ENCODE measurements at places on chromosomes 16 and 17.
A peak's percentile ranks its signal among the peaks of the same experiment; 100 is the strongest.

DNA sequence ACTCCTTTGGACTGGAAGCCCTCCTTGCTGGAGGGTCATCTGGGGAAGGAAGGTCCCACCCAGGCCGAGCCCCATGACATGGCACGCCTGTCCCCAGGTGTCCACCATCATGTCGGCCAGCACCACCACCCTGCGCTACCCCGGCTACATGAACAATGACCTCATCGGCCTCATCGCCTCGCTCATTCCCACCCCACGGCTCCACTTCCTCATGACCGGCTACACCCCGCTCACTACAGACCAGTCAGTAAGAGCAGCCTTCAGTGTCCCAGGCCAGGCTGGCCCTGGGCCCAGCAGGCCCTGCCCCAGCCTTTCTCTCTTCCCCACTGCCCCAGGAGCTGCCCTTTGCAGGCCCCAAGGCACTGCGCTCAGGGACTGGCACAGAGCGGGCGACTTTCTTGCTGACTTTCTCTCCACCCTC is 6.5 kb downstream of the TUBG2 start:
- no peak for DNase-seq

DNA sequence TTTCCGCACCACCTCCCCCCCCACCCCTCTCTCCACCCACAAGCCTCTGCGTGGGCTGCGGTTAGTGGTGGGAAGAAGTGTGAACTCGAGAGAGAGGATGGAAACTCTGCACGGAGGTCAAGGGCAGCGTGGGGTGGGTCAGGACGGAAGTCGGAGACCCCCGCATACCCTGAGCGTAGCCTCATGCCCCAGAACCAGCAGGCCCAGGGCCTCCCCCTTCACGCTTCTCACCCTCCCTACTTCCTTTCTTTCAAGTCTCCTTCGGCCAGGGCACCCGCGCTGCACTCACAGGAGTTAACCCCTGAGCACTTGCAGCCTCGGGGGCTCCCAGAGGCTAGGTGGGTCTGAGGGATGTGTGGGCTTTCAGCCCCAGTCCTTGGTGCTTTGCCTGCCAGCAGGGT is 9.2 kb downstream of the TBKBP1 start:
- DNase-seq: no peak

DNA sequence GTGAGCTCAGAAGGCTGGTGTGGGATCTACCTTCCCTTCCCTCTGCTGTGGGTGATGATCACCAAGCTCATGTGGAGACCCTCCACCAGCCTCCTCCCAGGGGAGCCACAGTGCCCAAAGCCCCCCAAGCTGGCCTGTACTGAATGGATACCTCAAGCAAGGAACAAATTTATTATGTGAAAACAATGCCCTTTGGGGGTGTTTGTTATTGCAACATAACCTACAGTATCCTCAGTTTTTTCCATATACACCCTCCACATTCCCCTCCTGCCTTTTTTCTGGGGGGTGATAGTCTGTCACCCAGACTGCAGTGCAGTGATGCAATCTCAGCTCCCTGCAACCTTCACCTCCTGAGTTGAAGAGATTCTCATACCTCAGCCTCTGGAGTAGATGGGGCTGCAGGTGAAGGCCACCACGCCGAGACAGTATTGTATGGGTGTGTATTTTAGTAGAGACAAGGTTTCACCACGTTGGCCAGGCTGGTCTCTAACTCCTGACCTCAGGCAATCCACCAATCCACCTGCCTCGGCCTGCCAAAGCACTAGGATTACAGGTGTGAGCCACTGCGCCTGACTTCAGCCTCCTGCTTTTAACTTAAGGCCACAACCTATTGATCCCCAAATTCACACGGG is 215.9 kb downstream of the CPPED1 start:
- DNase-seq: no peak

GRCh38 chr16:27025581-27025980 is 41.1 kb upstream of the C16orf82 start:
- DNase-seq: no peak

GRCh38 chr17:2792366-2793169 is 3.7 kb upstream of the RAP1GAP2 start:
- no peak for DNase-seq

GRCh38 chr17:75512926-75513640 is 2.3 kb downstream of the CASKIN2 start:
- no peak for DNase-seq

DNA sequence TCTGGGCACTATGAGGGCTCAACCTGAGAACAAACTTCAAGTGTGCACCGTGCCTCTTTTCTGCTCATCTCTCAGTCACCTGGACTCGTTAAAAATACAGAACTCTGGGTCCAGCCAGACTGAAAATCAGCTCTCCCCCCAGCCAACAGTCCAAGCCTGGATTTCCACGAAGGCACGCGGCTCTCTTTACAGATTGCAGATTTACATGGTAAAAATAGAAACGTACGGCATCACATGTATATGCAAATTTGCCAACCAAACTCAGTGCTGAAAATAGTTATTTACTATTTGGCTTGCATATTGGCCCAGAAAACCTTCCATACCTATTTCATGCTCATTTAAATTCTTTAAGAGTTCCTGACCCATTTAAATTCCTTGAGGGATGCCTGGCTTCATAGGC is 315.8 kb downstream of the MAF start:
- no peak for DNase-seq

GRCh38 chr16:30092373-30093010 is 768 bp upstream of the TBX6 start:
- DNase-seq: peak; percentile 38

GRCh38 chr17:77854083-77854758 is 104.3 kb upstream of the TNRC6C start:
- no peak for DNase-seq

DNA sequence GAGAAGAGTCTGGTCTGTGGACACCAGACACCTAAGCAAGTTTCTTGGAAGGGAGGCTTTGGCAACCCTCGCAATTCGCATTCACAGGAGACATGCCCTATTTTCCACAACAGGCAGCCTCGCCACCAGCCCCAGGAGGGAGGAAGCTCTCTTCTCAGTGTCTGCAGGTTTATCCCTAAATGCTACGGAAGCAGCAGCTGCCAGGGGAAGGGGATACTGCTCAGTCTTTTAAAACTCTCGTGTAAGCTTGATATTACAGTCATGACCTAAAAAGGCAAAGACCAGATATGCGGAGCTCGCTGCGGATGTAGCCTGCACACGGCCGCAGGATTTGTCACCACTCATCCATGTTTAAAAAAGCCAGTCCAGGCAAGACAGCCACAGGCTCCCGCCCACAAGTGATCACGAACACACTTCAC is 159.2 kb upstream of the RPH3AL start:
- no peak for DNase-seq

GRCh38 chr17:80753685-80754345 is 209.2 kb downstream of the RPTOR start:
- no peak for DNase-seq

- no peak for DNase-seq
These were observed 99.2 kb downstream of the GOSR1 start for GRCh38 chr17:30576326-30576861.

DNA sequence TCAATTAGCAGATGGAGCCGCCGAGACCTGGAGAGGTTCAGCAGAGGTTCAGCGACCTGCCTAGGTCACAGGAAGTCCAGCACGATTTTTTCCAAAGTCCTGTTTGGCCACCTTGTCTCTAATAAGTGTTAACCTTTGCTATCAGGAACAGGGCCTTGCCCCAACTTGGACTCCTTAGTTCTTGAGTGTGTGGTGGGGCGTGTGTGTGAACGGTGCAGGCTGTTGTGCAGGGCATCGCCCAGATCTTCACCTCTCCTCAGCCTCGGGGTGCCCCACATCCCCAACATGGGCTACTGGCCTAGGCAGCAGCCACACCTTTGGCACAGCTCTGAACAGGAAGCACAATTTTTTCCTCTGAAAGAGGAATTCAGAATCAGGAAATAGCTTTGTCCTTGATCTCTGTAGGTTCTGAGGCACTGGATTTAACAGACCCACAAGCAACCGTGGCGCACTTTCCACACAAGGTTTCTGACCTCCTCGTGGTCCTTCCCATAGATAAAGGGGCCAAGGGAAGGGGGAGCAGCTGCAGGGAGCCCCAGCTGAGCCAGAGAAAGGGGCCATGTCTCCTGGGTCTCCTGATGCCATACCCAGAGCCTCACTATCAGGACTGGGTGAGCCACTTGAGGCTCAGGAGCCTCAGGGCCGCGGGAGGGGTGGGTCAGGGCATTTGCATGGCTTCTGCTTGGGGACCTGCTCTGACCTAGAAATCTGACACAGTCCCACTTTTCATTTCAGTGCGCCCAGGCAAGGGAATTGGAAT is 10.4 kb downstream of the MPRIP start:
- DNase-seq: no peak

DNA sequence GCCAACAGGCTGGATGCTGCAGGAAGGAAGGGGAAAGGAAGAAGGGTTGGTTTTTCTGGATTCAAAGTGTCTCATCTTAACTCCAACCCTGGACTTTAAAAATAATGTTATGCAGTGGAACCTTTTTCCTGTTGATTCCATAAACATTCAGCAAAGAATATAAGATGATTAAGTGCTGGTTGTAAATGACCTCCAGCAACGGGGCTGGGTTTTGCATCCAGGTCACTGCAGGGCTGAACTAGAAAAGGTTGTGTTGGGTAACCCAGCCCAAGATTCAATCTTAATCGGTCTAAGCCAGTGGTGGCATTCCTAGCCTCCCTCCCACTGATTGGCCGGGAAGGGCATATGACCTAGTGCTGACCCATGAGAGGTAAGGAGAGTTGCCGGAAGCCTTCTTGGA is 34.2 kb upstream of the PLCG2 start:
- DNase-seq: no peak

DNA sequence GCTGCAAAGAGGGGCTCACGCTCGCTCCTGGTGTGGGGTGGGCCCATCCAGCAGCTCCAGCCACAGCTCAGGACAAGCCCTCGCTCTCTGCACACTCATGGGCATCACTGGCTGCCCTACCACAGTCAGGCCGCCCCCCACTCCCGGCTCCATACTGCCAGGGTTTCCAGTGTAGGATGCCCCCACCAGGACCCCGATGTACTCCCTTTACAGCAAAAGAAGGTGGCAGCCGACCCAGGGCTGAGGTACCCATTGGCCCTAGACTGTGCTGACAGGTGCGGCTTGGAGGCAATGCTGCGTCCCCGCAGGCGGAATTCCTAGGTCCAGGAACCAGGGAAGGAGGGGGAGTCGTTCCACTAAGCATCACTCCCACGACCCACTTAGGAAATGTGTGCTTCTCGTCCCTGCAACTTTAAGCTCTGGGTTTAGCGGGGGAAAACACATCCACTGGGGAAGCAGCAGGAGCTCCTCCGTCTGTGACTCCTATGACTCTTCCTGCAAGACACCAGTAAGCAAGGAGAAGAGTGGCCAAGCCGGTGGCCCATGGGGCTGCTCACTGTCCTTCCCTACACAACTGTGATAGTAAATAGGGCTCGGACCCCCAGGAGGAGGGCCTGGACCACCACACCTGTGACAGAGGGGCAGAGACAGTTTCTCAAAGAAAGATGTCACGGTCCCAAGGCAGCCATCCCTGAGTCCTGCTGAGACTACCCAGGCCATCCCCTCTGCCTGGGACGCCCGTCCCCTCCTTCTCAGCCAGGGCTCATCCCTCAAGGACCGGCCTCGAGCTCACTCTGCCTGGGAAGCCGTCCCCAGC is 13.1 kb downstream of the CORO7 start:
- DNase-seq: no peak

- DNase-seq: no peak
These were observed 105.8 kb upstream of the DNAH9 start for GRCh38 chr17:11492511-11492910.

DNA sequence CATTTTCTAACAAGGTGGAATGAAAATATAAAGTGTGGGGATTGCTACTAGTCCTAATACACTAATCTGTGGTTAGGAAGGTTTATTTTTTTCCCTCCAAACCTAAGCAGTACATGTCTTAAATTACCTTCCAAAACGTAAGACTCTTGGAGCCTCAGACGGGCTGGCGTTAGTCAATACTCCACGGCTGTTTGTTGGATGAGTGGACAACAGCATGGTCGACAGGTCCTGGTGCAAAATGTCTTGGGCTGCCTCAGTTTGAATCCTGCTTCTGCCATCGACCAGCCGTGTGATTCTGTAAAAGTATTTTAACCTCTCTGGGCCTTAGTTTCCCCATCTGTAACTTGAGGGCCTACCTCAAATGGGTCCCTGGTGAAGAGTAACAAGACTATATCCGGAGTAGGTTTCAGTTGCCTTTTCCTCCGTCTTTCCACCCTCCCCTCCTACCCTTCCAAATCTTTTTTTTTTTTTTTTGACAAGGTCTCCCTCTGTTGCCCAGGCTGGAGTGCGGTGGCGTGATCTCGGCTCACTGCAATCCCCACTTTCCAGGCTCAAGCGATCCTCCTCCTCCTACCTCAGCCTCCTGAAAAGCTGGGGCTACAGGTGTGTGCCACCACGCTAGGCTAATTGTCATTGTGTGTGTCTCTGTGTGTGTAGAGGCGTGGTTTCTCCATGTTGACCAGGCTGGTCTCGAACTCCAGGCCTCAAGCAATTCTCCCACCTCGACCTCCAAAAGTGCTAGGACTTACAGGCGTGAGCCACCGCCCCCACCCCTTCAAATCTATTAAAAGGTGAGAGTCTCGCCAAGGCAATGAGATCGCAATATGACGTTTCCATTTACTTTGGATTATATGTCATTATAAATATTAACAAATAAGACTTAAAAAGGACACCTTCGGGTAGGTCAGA is 5.8 kb downstream of the SCGB1C2 start:
- no peak for DNase-seq

GRCh38 chr17:14461227-14461548 is 160.3 kb downstream of the HS3ST3B1 start:
- no peak for DNase-seq

All from NCI-H1092 (cell line).